Thyroid gland (tissue), 4 donors: ENCODE measurements at places on chromosomes 5 and 9. TPM values are rescaled to one million over a fixed set of nuclear protein-coding genes. Genes with fewer than 3 reads are reported as not detected.

- no peak for DNase-seq
- H3K27me3 ChIP-seq: no peaks in the 10 kb centered on the region
- no peak overlapping the region for H3K4me3 ChIP-seq
- no peak overlapping the region for H3K27ac ChIP-seq
These were observed 158.5 kb upstream of the PTGER4 start for GRCh38 chr5:40521108-40521785.

- DNase-seq: no peak
- no peaks in the 10 kb centered on the region for H3K36me3 ChIP-seq
- no peaks in the 10 kb centered on the region for H3K27me3 ChIP-seq
These were observed 23.5 kb downstream of the SLC6A3 start for GRCh38 chr5:1421521-1422341.

DNA sequence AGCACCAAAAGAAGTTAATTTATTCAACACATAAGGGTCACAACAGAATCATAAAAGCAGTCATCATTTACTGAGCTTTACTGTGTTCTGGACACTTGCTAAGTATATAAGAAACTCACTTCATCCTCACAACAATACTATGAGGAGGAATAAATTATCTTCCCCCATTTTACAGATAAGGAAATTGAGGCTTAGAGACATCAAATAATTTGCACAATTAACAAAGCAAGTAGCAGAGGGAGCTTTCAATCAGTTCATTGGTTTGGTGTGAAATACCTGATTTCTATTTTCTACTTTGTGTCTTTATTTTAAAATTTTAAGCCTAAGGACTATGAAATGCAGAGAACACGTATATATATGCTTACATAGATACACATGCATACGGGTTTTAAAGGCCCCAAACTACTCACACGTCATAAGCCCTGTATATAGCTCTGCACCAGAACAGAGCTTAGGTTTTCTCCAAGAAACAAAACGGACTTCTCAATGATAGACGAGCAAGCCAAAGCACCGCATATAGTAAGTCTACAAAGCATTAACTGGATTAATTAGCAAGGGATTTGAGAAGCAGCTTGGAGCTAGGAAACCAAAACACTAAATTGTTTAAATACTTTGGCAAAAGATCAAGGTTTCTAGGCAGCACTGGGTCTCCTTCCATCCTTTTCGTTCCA is 95.6 kb downstream of the DENND1A start:
- H3K4me1 ChIP-seq: peaks cover 11% of the 10 kb centered on the region
- no peaks in the 10 kb centered on the region for H3K36me3 ChIP-seq
- no peak for DNase-seq
- no peak overlapping the region for H3K27ac ChIP-seq
- no peaks in the 10 kb centered on the region for H3K27me3 ChIP-seq

- H3K27ac ChIP-seq: no peak overlapping the region
- no peak overlapping the region for H3K4me3 ChIP-seq
- DNase-seq: no peak
- H3K4me1 ChIP-seq: no peaks in the 10 kb centered on the region
These were observed 97.9 kb downstream of the SV2C start for GRCh38 chr5:76180814-76181805.

GRCh38 chr5:154249826-154250225 is 59.3 kb downstream of the GALNT10 start:
- no peaks in the 10 kb centered on the region for H3K36me3 ChIP-seq
- no peaks in the 10 kb centered on the region for H3K27me3 ChIP-seq
- H3K4me3 ChIP-seq: no peak overlapping the region
- no peaks in the 10 kb centered on the region for H3K4me1 ChIP-seq

DNA sequence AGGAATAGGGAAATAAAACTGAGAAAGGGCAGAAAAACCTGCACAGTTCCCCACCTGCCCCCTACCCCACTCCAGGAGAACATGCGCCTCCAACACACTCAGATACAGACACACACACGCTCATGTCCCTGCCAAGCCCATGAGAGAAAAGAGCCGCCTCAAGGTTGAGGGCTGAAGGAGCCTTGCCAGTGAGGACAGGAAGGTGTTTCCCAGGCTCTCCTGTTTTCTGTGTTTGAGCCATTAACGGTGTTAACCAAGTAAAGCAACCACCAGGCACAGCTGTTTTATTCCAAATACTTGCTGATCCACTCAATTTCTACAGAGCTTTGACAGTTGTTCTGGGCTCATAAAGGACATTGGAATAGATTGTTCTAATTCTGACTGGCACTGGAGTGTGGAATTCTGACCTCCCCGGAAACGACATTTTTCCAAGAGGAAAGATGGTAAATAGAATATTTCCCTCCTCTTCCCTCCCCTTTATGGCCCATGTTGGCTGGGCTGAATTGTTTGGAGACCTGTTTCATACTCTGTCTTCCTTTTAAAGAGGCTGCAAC is 238.0 kb downstream of the DMAC1 start:
- H3K27ac ChIP-seq: no peak overlapping the region
- H3K36me3 ChIP-seq: no peaks in the 10 kb centered on the region
- H3K4me1 ChIP-seq: no peaks in the 10 kb centered on the region
- H3K4me3 ChIP-seq: no peak overlapping the region
- no peaks in the 10 kb centered on the region for H3K27me3 ChIP-seq

DNA sequence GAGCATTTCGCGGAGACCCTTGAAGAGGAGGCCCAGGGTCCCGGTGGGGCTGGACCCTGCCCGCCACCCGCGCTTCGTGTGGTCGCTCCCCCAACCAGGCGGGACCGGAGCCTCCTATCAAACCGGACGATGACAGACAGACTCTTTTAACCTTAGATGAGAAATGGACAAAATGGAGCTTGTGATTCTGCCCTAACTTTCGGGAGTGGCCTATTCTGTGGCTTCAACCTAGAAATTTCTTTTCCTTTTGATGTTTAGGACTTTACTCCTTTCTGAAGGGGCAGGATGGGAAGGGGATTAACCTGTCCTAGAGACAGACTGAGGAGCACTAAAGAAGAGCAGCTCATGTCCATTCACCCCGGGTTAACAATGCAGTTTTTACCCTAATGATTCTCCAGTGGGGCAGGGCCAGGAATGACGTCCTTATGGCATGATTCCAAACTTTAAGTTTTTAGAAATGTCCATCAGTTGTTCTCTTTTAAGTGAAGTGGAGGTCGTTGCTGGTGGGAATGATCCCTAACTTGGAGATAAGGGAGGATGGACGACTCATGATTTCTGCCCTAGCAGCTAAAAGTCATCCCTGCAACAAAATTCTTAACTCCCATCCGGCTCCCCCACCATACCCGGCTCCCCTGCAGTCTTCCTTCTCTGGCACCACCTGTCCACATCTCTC is 1.0 kb downstream of the NIPSNAP3A start:
- H3K36me3 ChIP-seq: no peaks in the 10 kb centered on the region
- DNase-seq: peak; percentile 5
- H3K4me1 ChIP-seq: peaks cover 9% of the 10 kb centered on the region
- peak overlapping the region; percentile 60 for H3K4me3 ChIP-seq
- peak overlapping the region; percentile 94 for H3K27ac ChIP-seq

GRCh38 chr5:176519810-176520720 is 17.1 kb downstream of the RNF44 start:
- H3K27ac ChIP-seq: no peak overlapping the region
- H3K4me3 ChIP-seq: no peak overlapping the region

GRCh38 chr9:77912895-77913693 is 118.5 kb downstream of the GNAQ start:
- no peaks in the 10 kb centered on the region for H3K27me3 ChIP-seq
- no peak overlapping the region for H3K27ac ChIP-seq
- H3K4me1 ChIP-seq: peaks cover 7% of the 10 kb centered on the region
- DNase-seq: no peak
- H3K4me3 ChIP-seq: no peak overlapping the region

GRCh38 chr9:15349892-15350761 is 43.1 kb upstream of the TTC39B start:
- H3K27me3 ChIP-seq: no peaks in the 10 kb centered on the region
- no peaks in the 10 kb centered on the region for H3K36me3 ChIP-seq
- H3K4me1 ChIP-seq: no peaks in the 10 kb centered on the region
- DNase-seq: peak; percentile 50
- no peak overlapping the region for H3K4me3 ChIP-seq

CERCAM gene
- total RNA-seq: 25.0 TPM

ZDHHC11B gene
- total RNA-seq: 2.3 TPM

GPX8 gene
- 35.6 TPM for total RNA-seq

GRPEL2 gene
- 12.6 TPM for total RNA-seq

AIF1L gene
- 99.8 TPM for total RNA-seq
